ENCODE measurements at places on chromosomes 6 and 20. TPM values are rescaled to one million over a fixed set of nuclear protein-coding genes. Genes with fewer than 3 reads are reported as not detected.

GRCh38 chr20:45011108-45011526, 44.8 kb downstream of the STK4 start:
- DNase-seq, result peak; percentile 70

DNA sequence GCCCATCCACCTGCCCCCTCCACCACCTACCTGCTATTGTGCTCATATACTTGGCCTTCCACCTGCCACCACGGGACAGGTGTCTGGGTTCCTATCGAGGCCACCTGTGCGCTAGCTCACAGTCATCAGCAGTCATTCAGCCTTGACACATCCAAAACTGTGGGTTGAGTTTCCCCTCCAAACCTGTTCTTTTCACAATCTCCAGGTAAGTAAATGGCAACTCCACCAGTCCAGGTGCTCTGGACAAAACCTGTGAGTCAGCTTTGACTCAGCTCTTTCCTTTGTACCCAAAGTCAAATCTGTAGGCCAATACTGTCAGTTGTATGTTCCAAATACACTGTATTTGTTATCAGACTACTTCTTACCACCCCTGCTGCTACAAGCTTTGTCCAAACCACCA, 52.6 kb downstream of the SPTLC3 start:
- peak; percentile 10 for DNase-seq

GRCh38 chr20:16694161-16694560, 35.7 kb upstream of the SNRPB2 start:
- no peak for DNase-seq

GRCh38 chr6:36829919-36830544, 9.2 kb downstream of the CPNE5 start:
- DNase-seq, result no peak

DNA sequence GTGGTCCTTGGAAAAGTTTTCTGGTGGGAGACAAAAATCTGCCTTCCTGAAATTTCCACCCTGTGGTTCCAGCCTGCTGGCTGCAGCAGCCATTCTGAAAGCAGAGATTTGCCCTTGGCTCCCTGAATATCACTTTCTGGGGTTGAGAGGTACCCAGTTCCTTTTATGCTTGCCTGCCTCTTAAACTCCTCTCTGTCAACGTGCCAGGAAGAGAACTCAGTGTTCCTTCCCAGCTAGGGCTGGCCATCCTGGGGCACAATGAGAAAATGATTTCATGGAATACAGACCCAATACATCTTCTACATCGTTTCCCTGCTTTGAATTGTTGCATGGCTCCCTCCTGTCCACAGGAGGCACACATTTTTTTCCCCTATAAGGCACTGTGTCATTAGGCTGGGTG, 1.6 kb upstream of the DSN1 start:
- no peak for DNase-seq

DNA sequence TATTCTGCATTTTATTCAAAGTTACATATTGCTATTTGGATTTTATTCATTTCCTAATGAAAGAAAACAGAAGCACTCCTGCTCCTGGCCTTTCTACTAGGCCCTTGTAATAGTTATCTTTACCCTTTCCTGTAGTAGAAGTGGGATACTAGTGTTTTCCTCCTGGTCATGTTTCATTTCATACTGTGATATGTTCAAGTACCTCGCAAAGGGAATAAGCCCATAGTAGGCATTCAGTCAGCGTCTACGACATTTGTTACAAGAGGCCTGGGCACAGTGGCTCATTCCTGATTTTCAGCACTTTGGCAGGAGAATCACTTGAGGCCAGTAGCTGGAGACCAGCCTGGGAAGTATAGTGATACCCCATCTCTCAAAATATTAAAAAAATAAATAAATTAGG, 154.1 kb downstream of the ARID1B start:
- no peak for DNase-seq

- no peak for DNase-seq
Measured at GRCh38 chr20:41124451-41125094, 12.8 kb upstream of the PLCG1 start.

- peak; percentile 56 for DNase-seq
Measured at GRCh38 chr6:28943557-28944411, 20.0 kb upstream of the TRIM27 start.

- DNase-seq, result no peak
Measured at GRCh38 chr20:39624316-39624715, 662.2 kb downstream of the DHX35 start.

- no peak for DNase-seq
Measured at GRCh38 chr6:84333842-84334241, 106.4 kb upstream of the CEP162 start.

- no peak for DNase-seq
Measured at GRCh38 chr20:37413023-37413334, 67.0 kb downstream of the SRC start.

DNA sequence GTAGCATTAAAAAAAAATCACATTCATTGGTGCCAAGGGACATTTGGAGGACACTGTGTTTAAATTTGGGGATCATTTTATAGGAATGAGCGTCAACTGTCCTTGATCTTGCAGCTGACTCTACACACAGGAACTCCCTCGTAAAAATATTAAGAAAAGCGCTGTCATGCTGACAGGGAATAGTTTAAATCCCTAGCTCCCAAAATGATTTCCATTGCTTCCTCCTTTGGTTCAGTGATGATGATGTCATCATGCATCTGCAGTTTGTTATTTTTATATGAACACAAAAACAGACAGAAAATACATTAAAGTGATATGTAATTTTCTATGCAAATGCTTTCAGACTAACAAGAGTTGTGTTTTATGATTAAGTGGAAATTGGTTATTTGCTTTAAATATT, 275.6 kb downstream of the BTBD9 start:
- no peak for DNase-seq

DNA sequence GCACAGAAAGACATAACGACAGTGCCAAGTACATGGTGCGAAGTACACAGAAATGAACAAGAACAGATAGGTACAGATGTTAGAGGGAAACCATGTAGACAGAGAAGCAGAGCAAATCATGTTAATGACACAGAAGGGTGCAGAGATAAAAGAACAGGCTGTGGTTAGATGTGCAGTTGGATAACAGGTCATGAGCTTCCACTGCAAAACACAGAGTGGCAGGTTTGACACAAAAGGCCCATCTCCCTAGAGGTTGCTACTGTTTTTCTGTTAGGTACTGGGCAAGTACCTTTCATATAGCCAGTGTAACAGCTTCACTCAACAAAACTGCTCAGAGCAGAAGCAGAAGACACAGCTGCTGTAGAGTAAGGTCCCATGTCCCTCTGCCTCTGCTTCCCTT, 84.6 kb downstream of the AK9 start:
- no peak for DNase-seq

DNA sequence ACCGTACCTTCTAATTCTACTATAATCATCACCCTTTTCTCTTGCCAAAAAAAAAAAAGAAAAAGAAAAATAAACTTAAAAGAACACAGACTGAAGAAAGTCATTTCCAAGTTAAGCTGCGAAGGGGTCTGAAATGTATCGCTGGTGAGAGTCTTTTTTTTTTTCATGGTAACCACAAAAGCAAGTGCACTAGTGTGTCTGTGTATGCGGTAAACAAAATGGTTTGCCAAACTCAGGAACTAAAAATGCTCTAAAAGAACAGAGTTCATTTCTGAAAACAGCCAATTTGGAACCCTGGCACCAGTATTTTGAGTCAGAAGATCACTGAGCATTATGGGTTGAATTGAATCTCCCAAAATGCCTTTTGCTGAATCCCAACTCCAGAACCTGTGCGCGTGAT, 46.6 kb downstream of the CDH4 start:
- DNase-seq, result no peak

- no peak for DNase-seq
Measured at GRCh38 chr20:57530327-57530981, 5.5 kb upstream of the CTCFL start.

- no peak for DNase-seq
Measured at GRCh38 chr6:5384276-5384675, 123.0 kb downstream of the FARS2 start.

DNA sequence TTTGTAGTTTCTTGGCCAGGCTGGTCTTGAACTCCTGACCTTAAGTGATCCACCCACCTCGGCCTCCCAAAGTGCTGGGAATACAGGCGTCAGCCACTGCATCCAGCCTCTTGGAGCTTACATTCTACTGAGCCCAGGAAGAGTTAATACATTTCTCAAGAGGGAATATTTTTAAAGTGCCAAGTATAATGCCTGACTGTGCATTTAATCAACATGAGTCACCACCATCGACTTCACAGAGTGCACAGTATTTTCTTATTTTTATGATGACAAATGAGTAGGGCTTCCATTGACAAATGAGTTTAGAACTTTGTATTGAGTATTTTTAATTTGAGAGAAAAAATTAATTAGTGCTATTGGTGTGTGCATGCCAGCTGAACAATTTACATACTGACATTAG, 72.2 kb downstream of the SASH1 start:
- DNase-seq, result peak; percentile 93

DNA sequence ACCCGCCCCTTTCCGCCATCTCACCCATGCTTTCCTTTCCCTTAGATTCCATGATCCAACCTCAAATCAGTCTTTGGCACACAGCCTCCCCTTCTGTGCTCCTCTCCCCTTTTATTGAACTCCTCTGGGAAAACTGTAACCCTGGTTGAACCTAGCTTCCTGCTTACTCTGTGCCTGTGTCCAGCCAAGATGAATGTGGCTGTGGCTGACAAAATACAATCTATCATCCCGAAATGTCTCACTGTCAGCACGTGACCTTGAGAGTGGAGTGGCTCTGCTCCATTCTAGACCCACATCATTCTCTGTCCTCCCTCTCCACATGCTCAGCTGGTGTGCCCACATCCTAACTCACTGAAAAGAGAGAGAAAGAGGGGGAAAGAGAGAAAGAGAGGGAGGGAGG, 11.0 kb downstream of the NCR2 start:
- no peak for DNase-seq

- DNase-seq, result no peak
Measured at GRCh38 chr20:46401478-46401860, 4.9 kb downstream of the ELMO2 start.

DNA sequence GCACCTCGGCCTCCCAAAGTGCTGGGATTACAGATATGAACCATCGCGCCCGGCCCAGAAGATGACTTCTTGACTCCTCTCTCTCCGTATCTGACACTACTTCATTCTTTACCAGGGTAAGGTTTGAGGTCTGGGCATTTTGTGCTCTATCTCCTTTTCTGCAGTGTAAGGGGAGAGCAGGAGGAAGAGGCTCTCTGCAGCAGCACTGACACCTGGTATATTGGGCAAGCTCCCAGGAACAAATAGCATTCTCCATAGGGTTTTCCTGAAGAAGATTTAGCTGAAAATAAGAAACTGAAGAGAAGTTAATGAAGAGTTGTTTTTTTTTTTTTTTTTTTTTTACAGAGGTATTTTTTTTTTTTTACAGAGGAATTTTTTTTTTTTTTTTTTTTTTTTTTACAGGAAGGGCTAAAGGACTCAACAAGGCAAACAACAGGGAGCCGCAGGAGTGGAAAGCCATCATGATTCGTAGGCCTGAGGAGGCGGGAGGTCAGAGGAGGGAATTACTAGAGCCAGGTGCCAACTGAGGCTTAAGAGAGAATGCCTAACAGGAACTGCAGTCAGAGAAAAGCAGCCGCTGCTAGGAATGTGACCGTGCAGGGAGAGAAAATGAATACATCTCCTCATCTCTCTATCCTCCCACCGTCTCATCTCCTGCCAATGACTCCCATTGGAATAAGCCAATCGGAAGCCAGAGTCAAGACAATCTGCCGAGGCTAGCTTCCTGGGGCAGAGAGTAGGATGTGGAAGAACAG, 34.7 kb upstream of the ADGRF4 start:
- DNase-seq, result no peak

- peak; percentile 31 for DNase-seq
Measured at GRCh38 chr6:44940367-44940766, 387.8 kb upstream of the RUNX2 start.

GRCh38 chr6:152154559-152155356, 347.3 kb downstream of the ESR1 start:
- DNase-seq, result no peak

GRCh38 chr6:12477616-12478015, 187.5 kb downstream of the EDN1 start:
- no peak for DNase-seq

GRCh38 chr6:28941684-28942448, 18.1 kb upstream of the TRIM27 start:
- DNase-seq, result no peak

DNA sequence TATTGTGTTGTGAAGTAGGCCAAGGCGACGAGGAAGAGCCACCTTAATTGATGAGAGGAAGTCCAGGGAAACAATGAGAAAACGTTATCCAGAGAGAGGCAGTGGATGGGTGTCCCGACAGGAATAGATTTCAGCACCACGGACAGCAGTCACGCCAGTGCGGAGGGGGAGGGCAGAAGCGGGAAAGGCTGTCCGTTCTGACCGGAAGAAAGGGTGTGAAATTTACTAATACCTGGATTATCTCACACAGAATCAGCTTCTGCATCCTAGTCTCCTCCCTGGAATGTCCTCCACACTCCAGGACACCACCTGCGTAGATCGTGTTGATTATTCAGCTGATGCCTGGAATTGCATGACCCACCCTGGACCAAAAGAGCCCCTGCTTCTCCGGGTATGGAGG, 7.4 kb upstream of the BPIFA3 start:
- peak; percentile 38 for DNase-seq

DNA sequence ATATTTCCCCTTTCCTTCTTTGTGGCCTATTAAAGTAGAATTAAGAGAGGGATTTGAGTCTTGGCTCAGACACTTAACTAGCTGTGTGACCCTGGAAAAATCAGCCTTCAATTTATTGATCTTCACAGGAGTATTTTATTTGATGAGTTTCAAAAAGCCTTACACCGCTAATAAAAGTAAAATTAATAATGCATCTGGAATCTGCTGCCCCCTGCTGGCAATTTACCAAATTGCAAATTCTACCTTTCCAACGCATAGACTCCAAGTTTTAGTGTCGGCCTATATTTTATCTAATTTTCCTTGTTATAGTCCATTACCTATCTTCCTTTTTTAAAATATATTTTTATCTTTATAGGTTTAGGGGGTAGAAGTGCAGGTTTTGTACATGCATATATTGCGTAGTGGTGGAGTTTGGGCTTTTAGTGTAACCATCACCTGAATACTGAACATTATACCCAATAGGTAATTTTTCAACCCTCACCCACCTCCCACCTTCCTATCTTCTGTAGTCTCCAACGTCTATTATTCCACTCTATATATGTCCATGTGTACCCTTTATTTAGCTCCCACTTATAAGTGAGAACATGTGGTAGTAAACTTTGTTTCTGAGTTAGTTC, 46.3 kb downstream of the GOPC start:
- peak; percentile 19 for DNase-seq

KCNG1 gene
- total RNA-seq, result 0.69 TPM

IPCEF1 gene
- total RNA-seq, result 1.7 TPM

PPP1R14C gene
- 17.0 TPM for total RNA-seq

HLA-E gene
- 170 TPM for total RNA-seq

DEFB124 gene
- total RNA-seq, result not detected

IL17A gene
- not detected for total RNA-seq

FILIP1 gene
- 0.17 TPM for total RNA-seq

PBOV1 gene
- total RNA-seq, result not detected

OR2H1 gene
- not detected for total RNA-seq

ZDHHC14 gene
- 3.0 TPM for total RNA-seq

FRMD1 gene
- total RNA-seq, result not detected

KCNK15 gene
- total RNA-seq, result 4.6 TPM

MUCL3 gene
- 0.17 TPM for total RNA-seq
